ENCODE measurements at places on chromosomes 12 and 14.

DNA sequence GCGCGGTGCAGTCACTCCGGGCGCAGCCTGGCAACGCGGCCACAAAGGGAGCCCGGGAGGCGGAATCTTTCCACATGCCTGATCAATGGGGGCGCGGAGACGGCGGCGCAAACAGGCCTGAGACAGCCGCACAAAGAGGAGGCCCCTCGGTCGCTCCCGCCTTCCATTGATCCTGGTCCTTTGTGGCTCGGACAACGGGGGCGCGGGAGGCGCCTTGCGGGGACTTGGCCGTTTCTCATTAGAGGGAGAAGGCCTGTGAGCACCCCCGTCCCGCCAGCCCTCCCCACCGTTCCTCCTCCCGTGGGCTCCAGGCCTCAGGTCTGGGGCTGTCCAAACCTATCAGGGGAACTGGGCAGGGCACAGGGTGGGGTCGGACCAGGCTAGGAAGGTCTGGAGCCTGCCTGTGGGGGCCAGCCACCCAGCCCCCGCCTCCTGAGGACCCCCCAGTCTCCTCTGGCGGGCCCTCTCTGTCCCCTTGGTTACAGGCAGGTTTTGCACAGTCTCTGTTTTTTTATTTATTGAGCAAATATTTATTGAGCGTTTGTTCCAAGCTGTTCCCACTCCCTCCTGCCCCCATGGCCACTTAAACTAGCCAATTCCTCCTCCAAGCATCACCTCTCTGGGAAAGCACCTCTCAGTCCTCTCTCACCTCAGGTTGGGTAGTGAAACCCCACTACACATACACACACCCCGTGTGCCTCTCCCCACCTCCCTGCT lies 29.0 kb upstream of the MSI1 start:
- DNase-seq, result no peak

GRCh38 chr12:120514002-120514401 lies 15.0 kb downstream of the COQ5 start:
- no peak for DNase-seq

- no peak for DNase-seq
Observed at GRCh38 chr14:81162941-81163340, 57.8 kb downstream of the GTF2A1 start.

- peak; percentile 69 for DNase-seq
Observed at GRCh38 chr14:100440207-100440631, 117.1 kb downstream of the SLC25A47 start.

GRCh38 chr14:33317675-33318074 lies 379.0 kb downstream of the NPAS3 start:
- DNase-seq, result no peak

GRCh38 chr14:89959853-89960445 lies 4.2 kb downstream of the TDP1 start:
- no peak for DNase-seq

GRCh38 chr12:113688313-113688712 lies 216.6 kb upstream of the LHX5 start:
- no peak for DNase-seq

DNA sequence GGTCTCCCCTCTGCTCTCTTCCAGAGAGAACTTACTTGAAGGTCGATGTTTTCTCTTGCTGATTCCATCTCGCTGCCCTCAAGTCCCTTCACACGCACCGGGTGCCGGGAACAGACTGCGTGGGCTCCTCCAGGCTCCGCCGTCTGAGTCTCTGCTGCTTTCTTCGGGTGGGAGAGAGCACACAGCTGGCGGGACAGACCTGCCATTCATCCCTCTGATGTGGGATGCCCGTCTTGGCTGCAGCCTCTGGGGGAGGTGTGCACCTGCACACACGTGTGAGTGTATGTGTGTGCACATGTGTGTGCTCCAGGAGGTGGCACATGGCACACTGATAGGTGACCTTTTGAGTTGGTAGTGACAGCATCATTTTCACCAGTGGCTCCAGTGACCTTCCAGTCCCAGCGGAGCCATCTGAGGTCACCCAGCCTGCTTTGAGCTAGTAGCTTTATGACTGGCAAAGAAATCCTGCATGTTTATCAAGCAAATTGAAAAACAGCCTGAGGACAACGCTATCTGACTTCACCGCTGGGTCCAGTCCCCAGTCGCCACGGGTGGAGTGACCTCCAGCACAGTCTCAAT lies at the start of gene NINJ2:
NINJ2 (minus strand) TSS at position 153 of the 579 bp plus-strand sequence; CDS start at position 68, 85 bp downstream.
- DNase-seq, result no peak

DNA sequence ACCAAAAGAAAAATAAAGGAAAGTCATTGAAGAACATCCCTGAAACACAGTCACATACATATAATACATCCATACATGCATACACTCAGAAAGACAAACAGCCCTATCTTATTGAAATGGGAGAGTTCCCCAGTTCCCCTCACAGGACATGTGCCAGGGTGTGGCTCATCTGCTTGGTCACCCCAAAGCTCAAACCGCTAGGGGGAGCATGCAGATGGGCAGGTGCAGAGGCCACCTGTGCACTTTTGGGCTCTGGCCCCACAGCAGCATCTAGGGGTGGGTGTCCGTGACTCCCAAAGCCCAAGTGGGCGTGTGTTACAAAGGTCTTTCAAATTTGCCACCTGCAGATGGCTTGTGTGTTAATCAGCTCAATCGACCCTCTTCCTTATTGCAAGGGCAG lies 75.2 kb downstream of the CMAS start:
- no peak for DNase-seq

- no peak for DNase-seq
Observed at GRCh38 chr12:109656743-109657142, 56.9 kb upstream of the FAM222A start.

- DNase-seq, result no peak
Observed at GRCh38 chr12:72146495-72146894, 125.7 kb upstream of the TRHDE start.

DNA sequence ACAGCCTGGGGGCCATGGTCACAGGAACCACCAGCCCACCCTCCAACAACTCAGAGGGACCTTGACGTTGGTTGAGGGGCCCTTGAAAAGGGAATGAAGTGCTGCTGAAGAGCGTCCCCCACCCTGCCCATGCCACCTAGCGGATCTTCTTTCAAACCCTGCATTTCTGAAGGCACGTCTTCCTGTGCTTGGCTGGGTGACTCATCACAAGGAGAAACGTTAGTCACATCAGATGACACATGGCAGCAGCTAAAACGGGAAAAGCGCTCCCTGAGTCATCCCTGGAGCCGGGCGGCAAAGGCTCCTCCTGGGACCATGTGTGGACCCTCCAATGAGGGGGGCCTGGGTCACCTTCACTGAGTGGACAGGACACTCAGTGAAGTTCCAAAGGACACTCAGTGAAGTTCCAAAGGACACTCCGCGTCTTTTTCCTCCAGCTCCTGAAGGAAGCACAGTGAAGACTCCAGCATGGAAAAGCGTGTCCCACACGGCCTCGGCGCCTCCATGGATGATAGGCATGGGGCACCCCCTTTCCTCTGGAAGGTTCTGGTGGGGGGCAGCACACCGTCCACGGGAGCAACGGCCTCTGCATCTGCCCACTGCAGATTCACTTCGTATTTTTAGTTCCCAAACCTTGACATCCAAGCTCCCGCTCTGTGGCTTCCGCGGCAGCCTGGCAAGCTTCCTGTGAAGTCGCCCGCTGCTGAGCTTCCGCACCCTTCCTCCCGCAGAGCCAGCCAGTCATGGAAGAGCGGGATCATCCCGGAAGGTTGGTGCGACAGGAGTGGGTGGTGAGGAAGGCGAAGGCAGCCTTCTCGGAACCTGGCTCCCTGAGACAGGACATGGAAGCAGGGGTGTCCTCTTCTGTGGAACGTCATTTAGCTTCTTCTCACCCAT lies 383.4 kb downstream of the VRK1 start:
- DNase-seq, result no peak

DNA sequence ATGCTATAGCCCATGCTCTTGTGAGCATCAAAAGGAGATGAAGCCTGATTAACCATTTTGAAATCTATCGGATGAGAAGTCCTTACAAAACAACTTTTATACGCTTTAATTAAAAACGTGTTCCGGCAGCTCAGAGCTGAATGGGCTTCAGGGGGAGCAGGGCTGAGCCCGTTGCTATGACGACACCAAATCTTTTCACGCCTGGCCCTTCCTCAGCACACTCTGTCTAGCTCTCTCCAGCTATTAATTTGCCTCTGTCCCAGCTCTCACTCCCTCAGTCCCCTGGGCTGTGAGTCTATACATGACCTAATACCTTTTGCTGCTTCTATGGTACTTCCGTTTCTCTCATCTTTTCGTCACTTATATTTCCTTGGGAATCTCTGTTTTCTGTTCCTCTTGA lies 15.8 kb downstream of the FOXA1 start:
- no peak for DNase-seq

GRCh38 chr12:89259821-89260220 lies 92.5 kb downstream of the DUSP6 start:
- DNase-seq, result no peak

- no peak for DNase-seq
Observed at GRCh38 chr12:65673732-65674131, 150.6 kb upstream of the HMGA2 start.

DNA sequence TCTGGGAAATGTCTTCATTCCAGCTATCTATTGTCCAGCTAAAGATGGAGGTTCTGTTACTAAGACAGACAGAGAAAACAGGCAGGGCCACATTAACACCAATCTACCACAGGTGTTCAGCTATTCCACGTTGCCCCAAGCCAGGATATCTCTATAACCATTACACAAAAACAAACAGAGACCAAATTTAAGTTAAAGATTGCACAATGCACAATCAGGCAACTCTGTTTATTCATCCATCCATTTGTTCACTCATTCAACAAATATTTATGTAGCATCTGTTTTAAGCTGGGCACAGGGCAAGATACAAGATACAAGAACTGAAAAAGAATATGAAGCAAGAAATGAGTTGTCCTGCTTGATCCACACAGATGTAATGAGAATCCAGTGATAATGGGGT lies 629.0 kb downstream of the MED13L start:
- DNase-seq, result no peak

DNA sequence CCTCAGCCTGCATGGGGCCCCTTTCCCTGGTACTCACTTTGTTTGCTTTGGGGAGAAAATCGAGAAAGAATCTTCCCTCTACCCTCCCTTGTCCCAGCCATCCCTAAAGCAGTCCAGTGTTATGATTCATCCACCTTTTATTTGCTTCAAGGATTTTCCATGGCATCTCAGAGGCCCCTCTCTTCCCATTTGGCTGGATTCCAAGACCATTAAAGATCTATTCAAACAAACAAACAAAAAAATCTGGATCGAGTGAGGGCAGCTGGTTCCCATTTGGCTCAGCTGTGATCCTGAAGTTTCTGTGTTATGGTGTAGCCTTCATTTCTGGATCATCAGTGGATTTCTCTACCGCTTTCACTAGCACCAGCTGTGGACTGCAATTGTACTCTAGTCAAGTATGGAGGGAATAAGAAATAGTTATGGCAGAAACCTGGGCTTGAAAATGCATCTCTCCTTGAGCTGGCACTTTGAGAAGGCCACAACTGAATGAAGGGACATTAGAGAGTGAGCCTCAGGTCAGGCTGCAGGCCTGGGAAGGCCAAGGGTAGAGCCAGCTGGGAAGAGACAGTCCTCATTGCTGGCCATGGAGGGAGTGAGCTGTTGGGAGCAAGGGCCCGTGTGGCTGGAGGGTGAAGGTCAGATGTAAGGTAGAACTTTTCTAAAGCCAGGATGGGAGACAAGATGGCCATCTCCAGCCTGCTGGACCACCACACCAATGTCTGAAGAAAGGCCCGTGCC lies 13.7 kb downstream of the KRT71 start:
- no peak for DNase-seq

- DNase-seq, result no peak
Observed at GRCh38 chr14:106883218-106883692, 1356.9 kb downstream of the TMEM121 start.

GRCh38 chr12:88896958-88897357 lies 316.7 kb upstream of the KITLG start:
- DNase-seq, result no peak

- no peak for DNase-seq
Observed at GRCh38 chr14:60805841-60806430, 71.4 kb downstream of the MNAT1 start.

DNA sequence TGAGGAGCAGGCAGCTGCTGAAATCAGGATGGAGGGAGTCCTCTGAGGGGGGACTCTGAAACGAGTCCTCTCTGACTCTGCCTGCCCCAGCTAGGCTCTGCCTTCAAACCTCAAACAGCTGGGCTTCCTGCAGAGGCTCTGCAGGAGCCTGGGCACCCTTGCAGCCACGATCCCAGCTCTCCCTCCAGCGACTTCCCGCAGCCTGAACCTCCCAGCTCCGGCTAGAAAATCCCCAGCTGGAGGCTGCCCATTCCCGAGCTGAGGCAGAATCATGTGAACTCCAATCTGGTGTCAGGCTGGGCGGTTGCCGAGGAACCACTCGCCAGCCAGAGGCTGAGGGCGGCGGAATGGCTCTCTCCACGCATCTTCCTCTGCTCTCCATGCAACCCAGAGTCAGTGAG lies at the start of gene GPR68:
GPR68 (minus strand) TSS at position 204 of the 401 bp plus-strand sequence. CDS start 9,654 bp downstream, outside the sequence.
- no peak for DNase-seq

DNA sequence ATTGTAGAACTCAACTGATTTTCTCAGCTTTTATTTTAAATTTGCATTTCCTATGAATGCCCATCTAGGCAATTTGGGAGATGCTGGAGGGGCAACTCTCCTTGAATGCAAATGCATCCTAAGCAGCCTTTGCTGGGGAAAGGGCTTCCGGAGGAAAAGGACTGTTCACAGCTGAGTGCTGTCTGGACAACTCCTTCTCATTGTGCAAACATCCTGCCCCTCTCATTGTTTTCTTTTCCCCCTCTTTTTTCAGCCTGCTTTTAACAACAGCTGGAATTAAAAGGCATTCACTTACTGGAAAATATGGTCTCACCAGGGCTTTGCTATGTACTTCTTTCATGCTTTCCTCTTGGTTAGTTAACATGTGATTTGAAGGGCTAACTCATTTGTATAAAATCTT lies 397.8 kb downstream of the FUT8 start:
- no peak for DNase-seq

DNA sequence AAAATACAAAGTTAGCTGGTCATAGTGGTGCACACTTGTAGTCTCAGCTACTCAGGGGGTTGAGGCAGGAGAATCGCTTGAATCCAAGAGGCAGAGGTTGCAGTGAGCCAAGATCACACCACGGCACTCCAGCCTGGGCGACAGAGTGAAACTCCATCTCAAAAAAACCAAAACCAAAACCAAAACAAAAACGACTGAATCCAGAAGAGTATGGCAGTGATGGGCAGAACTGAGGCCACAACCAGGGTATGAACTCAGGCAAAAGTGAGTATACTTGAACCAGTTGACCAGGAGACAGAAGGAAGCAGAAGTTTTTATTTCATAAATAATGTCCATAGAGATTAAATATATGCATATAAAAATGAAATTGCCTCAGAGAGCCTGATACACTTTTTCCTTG lies 620.0 kb upstream of the SEL1L start:
- no peak for DNase-seq

Data from NCI-H1436 treated with DMSO at 0.1 percent for 48 hours (cell line).